ENCODE measurements at places on chromosomes 11 and 22.
A peak's percentile ranks its signal among the peaks of the same experiment; 100 is the strongest.

DNA sequence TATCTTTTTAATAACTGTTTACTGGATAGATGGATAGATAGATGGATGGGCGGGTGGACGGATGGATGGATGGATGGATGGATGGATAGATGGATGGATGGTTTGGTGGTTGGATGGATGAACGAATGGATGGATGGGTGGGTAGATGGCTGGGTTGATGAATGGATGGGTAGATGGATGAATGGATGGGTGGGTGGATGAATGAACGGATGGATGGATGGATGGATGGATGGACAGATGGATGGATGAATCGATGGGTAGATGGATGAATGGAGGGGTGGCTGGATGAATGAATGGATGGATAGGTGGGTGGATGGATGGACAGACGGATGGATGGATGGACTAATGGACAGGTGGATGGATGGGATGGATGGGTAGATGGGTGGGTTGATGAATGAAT is 13.8 kb upstream of the SLC22A12 start:
- DNase-seq: no peak

- no peak for DNase-seq
Observed at GRCh38 chr11:65262776-65263175, 1.0 kb downstream of the POLA2 start.

GRCh38 chr11:85844439-85845123 is 10.6 kb upstream of the CCDC83 start:
- no peak for DNase-seq

DNA sequence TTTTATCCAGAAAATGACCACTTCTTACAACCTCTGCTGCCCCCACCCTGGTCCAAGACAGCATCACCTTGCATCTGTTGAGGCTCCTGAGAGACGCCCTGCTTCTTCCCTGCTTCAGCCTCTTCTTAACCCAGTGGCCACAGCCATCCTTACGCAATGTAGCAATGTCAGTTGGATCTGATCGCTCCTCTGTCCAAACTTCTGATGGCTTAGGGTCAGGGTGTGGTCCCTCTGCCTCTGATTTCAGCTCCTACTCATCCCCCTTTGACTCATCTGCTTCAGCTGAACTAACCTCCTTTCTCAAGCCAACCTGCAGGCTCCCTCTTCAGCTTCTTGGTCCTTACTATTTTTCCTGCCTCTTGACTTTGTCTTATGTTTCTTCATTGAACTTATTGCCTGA is 280.8 kb downstream of the KIRREL3 start:
- no peak for DNase-seq

- peak; percentile 82 for DNase-seq
Observed at GRCh38 chr11:83641511-83641910, 355.3 kb upstream of the CCDC90B start.

GRCh38 chr11:2860636-2861035 is 24.9 kb downstream of the CDKN1C start:
- DNase-seq: no peak

DNA sequence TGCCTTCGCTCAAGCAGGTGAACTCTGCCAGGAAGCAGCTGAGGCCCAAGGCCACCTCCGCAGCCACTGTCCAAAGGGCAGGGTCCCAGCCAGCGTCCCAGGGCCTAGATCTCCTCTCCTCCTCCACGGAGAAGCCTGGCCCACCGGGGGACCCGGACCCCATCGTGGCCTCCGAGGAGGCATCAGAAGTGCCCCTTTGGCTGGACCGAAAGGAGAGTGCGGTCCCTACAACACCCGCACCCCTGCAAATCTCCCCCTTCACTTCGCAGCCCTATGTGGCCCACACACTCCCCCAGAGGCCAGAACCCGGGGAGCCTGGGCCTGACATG is 123.4 kb downstream of the SEZ6L start:
- DNase-seq: no peak

GRCh38 chr11:8573777-8574176 is 20.3 kb downstream of the STK33 start:
- DNase-seq: no peak

DNA sequence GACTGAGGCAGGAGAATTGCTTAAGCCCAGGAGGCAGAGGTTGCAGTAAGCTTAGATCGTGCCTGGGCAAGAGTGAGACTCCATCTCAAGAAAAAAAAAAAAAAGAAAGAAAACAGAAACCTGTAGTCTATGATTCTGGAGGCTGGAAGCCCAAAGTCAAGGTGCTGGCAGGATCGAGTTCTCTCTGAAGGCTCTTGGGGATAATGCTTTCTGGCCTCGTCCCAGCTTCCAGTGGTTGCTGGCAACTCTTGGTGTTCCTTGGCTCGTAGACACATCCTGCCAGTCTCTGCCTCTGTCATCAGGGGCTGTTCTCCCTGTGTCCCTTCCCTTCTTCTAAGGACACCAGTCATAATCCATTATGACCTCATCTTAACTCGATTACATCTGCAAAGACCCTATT is 16.8 kb upstream of the CCDC86 start:
- no peak for DNase-seq

GRCh38 chr11:12003815-12004214 is 4.6 kb downstream of the DKK3 start:
- DNase-seq: no peak

GRCh38 chr11:128946648-128947047 is 4.0 kb upstream of the TP53AIP1 start:
- no peak for DNase-seq

DNA sequence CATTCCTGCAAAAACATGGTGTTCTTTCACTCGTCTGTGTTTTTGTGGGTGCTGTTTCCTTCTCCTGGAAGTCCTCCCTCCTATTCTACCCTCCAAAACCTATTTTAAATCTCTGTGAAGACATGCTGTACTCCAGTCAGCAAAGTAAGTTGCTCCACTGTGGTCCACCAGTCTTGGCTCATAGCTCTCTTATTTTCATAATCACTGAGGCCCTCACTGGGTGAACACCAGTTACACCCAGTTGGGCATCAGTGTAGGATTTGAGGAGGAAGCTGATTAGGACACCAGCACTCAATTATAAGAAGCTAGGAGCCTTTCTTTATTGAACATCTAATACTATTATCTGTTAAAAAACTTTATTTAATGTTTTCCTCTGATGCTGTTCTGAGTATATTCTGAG is 23.9 kb upstream of the EED start:
- DNase-seq: no peak

- DNase-seq: no peak
Observed at GRCh38 chr11:122181893-122182292, 65.9 kb upstream of the BLID start.

- DNase-seq: no peak
Observed at GRCh38 chr22:49240016-49240380, 587.7 kb downstream of the BRD1 start.

GRCh38 chr11:11577251-11577855 is 44.5 kb downstream of the GALNT18 start:
- peak; percentile 25 for DNase-seq

GRCh38 chr11:12719221-12719620 is 45.0 kb downstream of the TEAD1 start:
- DNase-seq: no peak

- DNase-seq: no peak
Observed at GRCh38 chr11:76770642-76771445, 12.3 kb upstream of the TSKU start.

DNA sequence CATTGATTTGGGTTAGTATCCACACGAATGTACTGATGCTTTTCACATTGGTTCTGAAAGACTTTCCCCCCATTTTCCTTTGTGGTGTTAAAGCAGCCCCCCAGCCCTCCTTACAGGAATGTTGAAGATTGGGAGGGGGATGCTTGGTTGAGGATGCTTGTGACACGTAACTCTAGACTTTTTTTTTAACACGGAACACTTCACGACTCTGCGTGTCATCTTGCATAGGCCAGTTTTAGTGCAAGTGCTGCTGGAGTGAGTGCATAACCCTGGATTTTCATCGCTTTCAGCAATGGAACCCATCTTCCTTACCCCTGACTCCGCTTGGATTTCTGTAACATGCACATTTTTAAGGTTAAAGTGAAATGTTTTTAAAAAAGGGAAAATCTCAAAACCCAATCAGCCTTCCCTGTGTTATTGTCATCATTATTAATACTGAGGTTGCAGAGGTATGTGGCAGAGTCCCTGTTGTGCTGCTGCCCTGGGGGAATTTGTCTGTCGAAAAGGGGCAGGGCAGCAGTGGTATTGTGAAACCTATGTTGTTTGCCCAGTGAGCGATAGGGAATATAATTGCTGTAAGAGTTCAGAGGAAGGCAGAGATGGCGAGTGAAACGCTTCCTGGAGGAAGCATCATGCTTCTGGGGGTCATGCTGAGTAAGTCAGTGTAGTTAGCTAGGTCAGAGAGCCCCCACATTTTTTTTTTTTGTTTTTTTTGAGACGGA is 12.1 kb downstream of the CECR2 start:
- DNase-seq: no peak

GRCh38 chr22:47750086-47750485 is 987.6 kb downstream of the TBC1D22A start:
- no peak for DNase-seq

GRCh38 chr11:35076201-35077100 is 62.5 kb upstream of the CD44 start:
- no peak for DNase-seq

DNA sequence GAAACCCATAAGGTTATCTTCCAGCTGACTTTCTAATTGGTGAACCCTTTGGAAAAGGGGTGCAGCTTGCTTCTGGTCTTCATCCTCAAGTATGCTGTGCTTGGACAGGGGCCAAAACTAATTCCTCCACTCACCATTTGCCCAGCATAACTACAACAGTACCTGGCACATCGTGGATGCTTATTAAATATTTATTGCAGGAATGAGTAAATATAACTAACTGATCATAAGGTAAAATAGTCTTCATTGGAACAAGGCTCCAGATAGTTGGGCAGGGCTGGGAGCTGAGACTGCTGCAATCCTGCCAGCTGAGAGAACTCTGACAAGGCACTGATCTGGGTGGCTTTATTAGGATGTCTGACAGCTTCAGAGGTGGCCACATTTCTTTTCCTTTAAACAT is 2.4 kb upstream of the SIDT2 start:
- DNase-seq: no peak

GRCh38 chr11:13256216-13256615 is 21.4 kb upstream of the BMAL1 start:
- DNase-seq: no peak

DNA sequence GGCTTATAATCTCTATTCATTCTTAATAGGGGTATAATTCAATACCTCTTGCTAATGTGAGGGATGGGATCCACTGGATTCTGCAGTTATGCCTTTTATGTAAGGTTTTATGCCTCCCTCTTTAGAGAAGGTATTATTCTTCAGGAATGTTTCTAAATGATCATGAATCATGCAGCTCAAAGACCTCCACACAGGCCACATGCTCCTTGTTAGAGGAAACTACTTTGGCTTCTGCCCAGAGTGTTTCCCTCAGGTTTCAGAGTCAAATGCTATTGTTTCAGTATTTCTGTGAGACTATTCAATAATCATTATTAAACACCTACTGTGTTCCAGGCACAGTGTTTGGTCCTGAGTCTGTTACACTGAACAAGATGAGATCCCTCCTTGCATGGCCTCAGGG is 115.9 kb downstream of the RAB38 start:
- no peak for DNase-seq

GRCh38 chr22:22479999-22480532 is 28.5 kb downstream of the ZNF280B start:
- DNase-seq: no peak

DNA sequence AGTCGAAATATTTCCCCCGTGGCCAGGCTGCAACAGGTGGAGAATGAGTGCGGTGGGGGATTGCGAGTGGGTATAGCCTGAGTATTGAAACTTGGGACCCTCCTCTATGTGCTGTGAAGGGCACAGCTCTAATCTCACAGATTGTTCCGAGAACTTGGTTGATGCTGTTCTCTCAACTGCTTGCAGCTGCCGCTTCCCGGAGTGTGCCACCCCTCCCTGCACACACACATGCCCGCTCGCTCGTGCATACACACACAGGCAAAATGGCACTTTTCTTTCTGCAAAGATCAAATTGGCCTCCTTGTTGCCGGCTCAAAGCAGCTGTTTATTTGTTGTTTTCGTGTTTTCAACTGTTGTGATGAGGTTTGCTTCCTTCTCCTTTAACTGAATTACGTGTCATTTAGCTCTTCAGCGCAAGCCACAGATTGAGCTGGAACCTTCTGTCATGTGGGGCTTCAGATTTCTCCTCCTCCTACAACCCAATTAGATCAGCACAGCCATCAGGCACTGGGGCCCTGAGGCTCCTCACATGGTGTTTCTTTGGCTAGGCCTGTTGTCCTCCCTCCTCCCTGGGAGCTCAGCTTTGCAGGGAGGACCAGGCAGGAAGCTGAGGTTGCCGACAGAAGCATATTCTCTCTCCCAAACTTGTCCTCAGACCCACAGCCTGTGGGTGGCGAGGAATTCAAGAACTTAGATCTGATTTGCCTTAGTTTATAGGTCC is 13.9 kb upstream of the B3GAT1 start:
- DNase-seq: no peak

DNA sequence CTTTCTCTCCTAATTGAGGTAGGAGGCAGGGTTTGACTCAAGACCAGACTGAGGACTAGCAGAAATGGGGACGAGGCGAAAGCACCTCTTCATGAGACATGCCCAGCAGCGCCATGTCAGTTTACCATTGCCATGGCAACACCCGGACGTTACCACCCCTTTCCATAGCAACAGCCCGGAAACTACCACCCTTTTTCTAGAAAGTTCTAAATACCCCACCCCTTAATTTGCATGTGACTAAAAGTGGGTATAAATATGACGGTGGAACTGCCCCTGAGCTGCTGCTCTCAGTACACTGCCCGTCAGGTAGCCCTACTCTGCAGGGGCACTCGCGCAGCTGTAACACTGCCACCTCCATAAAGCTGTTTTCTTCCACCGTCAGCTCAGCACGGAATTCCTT is 5.9 kb upstream of the RAC2 start:
- DNase-seq: no peak

- DNase-seq: no peak
Observed at GRCh38 chr22:38038890-38039812, 18.1 kb upstream of the PICK1 start.

- no peak for DNase-seq
Observed at GRCh38 chr11:2844116-2844842, 41.3 kb downstream of the CDKN1C start.

DNA sequence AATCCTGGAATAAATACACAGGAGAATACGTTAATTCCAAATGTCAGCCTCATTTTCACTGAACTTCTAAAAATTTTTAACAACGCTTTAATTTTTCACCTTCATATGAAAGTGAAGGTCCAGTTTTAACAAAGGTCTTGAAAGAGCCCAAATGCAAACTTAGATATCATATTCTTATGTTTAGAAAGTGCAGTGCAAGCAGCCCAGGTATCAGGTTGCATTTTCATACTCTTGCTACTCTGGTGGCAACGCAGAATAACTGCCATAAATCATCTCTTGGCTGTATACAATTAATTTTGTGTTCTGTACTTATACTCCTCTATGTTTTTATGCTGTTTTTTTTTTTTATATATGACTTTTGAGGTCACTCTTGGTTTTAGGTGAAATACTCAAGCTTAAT is 496.7 kb upstream of the ARHGAP42 start:
- DNase-seq: no peak

- peak; percentile 88 for DNase-seq
Observed at GRCh38 chr11:126115816-126116331, 53.2 kb upstream of the CDON start.

GRCh38 chr11:84905411-84905810 is 721.7 kb downstream of the DLG2 start:
- DNase-seq: no peak
